ENCODE measurements at places on chromosomes 3 and 15. TPM values are rescaled to one million over a fixed set of nuclear protein-coding genes. Genes with fewer than 3 reads are reported as not detected.

The RTP1 gene
- total RNA-seq = not detected

DNA sequence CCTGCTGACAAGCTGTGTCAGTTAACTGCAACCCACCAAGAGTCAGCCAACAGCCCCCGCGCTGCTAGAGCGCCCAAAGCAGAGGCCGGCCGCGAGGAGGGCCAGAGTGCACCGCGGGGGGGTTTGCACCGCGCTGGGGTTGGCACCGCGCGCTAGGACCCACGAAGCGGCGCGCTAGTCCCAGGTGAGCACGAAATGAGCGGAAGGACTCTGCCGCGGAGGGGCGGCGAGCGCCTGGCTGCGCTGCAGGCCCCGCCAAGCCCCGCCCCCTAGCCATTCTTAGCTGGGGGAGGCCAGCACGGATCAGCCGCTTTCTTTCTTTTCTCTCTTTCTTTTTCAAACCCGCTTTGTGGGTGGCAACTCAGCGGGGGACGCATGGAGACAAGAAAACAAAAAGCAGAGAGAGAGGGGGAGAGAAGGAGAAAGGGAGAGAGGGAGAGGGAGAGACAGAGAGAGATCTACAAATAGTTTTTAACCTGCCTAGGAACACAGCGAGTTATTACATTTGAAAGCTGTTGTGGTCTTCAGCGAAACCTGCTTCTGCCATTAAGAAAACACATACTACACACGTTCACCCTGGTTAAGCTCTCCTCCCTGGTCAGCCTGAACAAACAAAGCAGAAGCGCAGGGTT is 6.9 kb upstream of the FOXB1 start:
- no peak overlapping the region for H3K4me3 ChIP-seq
- H3K4me1 ChIP-seq = peaks cover 6% of the 10 kb centered on the region
- peaks cover 100% of the 10 kb centered on the region for H3K27me3 ChIP-seq

The ADPRH gene
- total RNA-seq = 1.9 TPM

DNA sequence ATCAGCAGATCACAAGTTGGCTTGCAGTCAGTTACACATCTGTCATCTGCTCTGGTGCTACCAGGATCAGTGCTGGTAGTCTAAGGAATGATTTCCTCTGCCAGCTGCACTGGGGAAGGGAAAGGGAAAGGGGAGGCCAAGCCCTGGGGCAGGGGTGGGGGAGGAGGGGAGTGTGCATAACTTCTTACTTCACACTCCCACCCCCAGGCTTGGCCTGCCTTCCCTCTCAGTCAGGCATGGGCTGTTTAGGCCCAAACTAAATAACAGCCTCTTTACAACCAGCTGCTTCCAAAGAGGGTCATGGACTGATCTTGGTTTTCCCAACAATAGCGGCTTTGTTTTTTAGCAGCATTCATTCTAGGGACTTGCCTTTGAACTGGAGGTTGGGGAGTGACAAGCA is 86.1 kb upstream of the PSMD6 start:
- no peak overlapping the region for H3K4me3 ChIP-seq

GRCh38 chr3:171038342-171038741 is 11.8 kb upstream of the SLC2A2 start:
- H3K4me1 ChIP-seq = peaks cover 4% of the 10 kb centered on the region
- H3K27me3 ChIP-seq = peaks cover 14% of the 10 kb centered on the region
- H3K27ac ChIP-seq = no peak overlapping the region
- DNase-seq = no peak
- H3K4me3 ChIP-seq = no peak overlapping the region

GRCh38 chr3:56787258-56787775 is 14.4 kb downstream of the ARHGEF3 start:
- peaks cover 59% of the 10 kb centered on the region for H3K4me1 ChIP-seq
- H3K4me3 ChIP-seq = no peak overlapping the region
- no peaks in the 10 kb centered on the region for H3K36me3 ChIP-seq
- no peak for DNase-seq
- H3K27me3 ChIP-seq = no peaks in the 10 kb centered on the region

The SLITRK3 gene
- 0.81 TPM for total RNA-seq

- no peaks in the 10 kb centered on the region for H3K36me3 ChIP-seq
- H3K4me3 ChIP-seq = no peak overlapping the region
- no peak for DNase-seq
- H3K4me1 ChIP-seq = peaks cover 55% of the 10 kb centered on the region
Measured at GRCh38 chr15:95897651-95898050, 432.8 kb upstream of the NR2F2 start.

DNA sequence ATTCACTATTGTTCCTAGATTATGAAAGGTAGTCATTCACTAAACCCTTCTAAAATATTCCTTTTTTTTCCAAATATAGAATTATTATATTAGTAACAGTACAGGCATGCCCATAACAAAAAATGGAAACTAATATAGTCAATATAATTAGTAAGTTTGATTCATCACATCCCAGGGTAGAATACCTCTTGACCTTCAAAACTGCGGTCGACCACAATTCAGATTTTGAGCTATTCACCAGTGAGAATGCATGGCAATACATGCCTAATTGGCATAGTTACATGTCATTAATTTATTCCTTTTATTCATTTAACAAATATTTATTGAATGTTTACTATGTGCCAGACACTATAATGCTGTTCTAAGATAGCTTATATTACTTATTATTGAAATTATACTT is 98.0 kb downstream of the CHL1 start:
- H3K27me3 ChIP-seq = peaks cover 15% of the 10 kb centered on the region
- H3K4me3 ChIP-seq = no peak overlapping the region
- H3K27ac ChIP-seq = no peak overlapping the region
- no peak for DNase-seq
- H3K4me1 ChIP-seq = peaks cover 2% of the 10 kb centered on the region

- no peaks in the 10 kb centered on the region for H3K4me1 ChIP-seq
- H3K36me3 ChIP-seq = no peaks in the 10 kb centered on the region
- DNase-seq = no peak
- no peak overlapping the region for H3K27ac ChIP-seq
- no peak overlapping the region for H3K4me3 ChIP-seq
- H3K27me3 ChIP-seq = no peaks in the 10 kb centered on the region
Measured at GRCh38 chr15:64997066-64997465, 7.4 kb upstream of the SPG21 start.

DNA sequence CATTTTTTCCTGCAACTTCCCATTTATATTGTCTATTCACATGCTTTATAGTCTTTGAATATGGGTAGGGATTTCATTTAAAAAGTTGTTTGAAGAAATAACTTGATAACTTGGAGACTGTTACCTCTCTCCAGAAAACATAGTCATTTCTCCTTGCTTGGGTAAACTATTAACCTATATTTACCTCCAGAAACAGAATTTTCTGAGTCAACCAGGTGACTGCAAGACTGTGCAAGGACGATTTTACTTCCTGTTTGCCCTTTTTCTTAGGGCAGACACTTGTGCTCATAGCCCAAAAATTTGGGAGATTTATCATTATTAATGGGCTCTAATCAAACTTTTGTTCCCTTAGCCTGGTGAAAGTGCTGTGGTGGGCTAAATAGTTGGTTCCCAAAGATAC is 14.3 kb upstream of the MOBP start:
- H3K27ac ChIP-seq = no peak overlapping the region
- peaks cover 4% of the 10 kb centered on the region for H3K27me3 ChIP-seq
- no peaks in the 10 kb centered on the region for H3K36me3 ChIP-seq
- H3K4me1 ChIP-seq = peaks cover 5% of the 10 kb centered on the region
- H3K4me3 ChIP-seq = no peak overlapping the region
- DNase-seq = no peak

The C3orf70 gene
- 3.0 TPM for total RNA-seq

DNA sequence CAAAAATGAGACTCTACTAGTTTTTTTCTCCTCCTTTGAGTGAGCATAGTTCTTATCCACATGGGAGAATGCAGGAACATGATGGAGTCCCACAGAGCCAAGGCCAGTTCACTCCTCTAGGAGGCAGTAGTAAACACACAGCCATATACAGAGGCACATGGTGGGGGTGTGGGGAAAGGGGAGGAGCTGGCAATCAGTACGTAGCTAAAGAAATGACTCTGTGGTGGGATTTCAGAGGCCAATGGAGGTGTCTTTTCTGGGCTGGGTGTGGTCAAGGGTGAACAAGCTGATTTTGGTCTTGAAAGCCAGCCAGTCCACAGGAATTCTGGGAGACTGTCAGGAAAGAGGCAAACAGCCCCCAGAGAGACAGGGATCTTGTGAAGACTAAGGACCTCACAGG is 6.6 kb upstream of the RAB11A start:
- H3K27ac ChIP-seq = no peak overlapping the region

The SLC22A14 gene
- 0.20 TPM for total RNA-seq

The CFAP44 gene
- 11.5 TPM for total RNA-seq

DNA sequence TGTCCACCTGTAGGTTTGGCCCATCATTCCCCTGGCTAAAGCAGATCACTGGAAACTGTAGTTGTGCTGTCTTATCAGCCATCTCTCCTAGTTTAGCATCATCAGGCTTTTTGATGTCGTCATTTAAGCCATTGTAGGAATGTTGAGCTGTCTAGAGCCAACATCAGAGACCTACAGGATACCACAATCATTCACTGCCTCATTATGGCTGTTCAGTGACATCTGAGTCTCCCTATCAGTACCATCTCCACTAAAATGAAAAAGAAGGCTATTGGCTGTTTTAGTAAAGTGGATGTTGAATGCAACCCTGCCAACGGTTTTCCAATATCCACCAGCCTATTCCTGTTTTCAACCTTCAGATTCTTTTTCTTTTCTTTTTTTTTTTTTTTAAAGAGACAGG is 29.2 kb downstream of the RLBP1 start:
- H3K27ac ChIP-seq = no peak overlapping the region
- no peaks in the 10 kb centered on the region for H3K27me3 ChIP-seq
- peaks cover 17% of the 10 kb centered on the region for H3K36me3 ChIP-seq
- DNase-seq = no peak
- H3K4me1 ChIP-seq = peaks cover 5% of the 10 kb centered on the region

The GOLGA6L1 gene
- total RNA-seq = not detected

- no peak overlapping the region for H3K27ac ChIP-seq
- no peak overlapping the region for H3K4me3 ChIP-seq
- no peaks in the 10 kb centered on the region for H3K27me3 ChIP-seq
- H3K36me3 ChIP-seq = peaks cover 15% of the 10 kb centered on the region
- peaks cover 52% of the 10 kb centered on the region for H3K4me1 ChIP-seq
- DNase-seq = no peak
Measured at GRCh38 chr3:25468866-25469319, 40.8 kb downstream of the RARB start.

DNA sequence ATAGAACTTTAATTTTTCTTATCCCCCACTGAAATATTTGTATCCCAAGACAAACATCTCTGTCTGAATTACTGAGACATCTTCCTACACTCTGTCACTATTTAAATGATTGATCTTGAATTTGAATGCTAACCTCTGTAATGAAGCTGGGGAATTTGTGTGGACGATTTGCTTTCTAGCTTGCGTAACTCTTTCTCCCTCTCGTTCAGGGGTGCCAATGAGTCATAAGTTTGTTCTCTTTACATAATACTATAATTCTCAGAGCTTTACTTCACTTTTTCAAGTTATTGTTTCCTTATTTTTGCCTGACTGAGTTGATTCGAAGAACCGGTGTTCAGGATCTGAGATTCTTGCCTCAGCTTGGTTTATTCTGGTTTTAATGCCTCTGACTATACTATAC is 783.3 kb upstream of the CADM2 start:
- H3K36me3 ChIP-seq = no peaks in the 10 kb centered on the region
- DNase-seq = no peak
- H3K27me3 ChIP-seq = no peaks in the 10 kb centered on the region
- no peak overlapping the region for H3K4me3 ChIP-seq

DNA sequence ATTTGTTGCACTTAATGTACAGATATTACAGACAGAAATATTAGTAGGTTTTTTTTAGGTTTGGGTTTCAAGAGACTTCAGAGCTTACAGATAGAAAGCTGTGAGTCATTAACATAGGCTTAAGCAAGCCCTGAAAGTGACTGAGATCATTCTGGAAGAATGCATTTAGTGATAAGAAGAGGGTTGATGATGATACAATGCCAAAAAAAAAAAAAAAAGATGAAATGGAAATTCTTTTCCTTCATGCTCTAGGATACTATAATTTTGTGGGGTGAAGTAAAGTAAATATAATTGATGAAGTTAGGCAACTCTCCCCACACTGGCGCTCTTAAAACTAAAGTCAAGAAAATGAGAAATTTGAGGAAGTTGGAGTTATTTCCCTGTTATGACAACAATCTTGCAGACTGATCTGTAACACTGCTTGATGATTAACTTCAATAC is 169.4 kb upstream of the ZNF385D start:
- H3K36me3 ChIP-seq = no peaks in the 10 kb centered on the region
- H3K4me1 ChIP-seq = peaks cover 16% of the 10 kb centered on the region
- H3K27me3 ChIP-seq = no peaks in the 10 kb centered on the region

The NDN gene
- total RNA-seq = 84.8 TPM

DNA sequence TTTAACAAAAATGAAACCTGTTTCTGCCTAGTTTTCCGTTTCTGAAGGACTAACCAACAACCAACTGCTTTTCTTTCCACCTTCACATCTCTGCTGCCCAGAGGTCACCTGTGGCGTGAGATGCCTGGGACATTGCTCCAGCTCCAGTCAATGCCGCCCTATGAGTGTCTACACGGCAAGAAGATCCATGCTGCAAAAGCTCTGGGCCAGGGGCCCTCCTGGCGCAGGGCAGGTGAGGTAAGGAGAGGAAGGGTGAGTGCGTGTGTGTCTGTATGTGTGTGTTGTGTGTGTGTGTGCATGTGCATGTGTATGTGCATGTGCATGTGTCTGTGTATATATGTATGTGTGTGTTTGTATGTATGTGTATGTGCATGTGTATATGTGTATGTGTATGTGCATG is 131.4 kb downstream of the NSMCE3 start:
- no peak overlapping the region for H3K27ac ChIP-seq
- no peak for DNase-seq
- peaks cover 23% of the 10 kb centered on the region for H3K27me3 ChIP-seq
- H3K4me1 ChIP-seq = peaks cover 12% of the 10 kb centered on the region
- H3K36me3 ChIP-seq = no peaks in the 10 kb centered on the region

GRCh38 chr15:71290002-71290401 is 174.7 kb downstream of the THSD4 start:
- H3K36me3 ChIP-seq = peaks cover 14% of the 10 kb centered on the region
- peaks cover 16% of the 10 kb centered on the region for H3K4me1 ChIP-seq
- DNase-seq = no peak
- H3K27ac ChIP-seq = no peak overlapping the region

GRCh38 chr3:111767756-111768445 is 91.2 kb upstream of the PHLDB2 start:
- no peak for DNase-seq
- H3K27me3 ChIP-seq = no peaks in the 10 kb centered on the region
- H3K4me1 ChIP-seq = peaks cover 18% of the 10 kb centered on the region
- no peak overlapping the region for H3K27ac ChIP-seq

The KY gene
- total RNA-seq = not detected

The ADAMTS7 gene
- 98.7 TPM for total RNA-seq

DNA sequence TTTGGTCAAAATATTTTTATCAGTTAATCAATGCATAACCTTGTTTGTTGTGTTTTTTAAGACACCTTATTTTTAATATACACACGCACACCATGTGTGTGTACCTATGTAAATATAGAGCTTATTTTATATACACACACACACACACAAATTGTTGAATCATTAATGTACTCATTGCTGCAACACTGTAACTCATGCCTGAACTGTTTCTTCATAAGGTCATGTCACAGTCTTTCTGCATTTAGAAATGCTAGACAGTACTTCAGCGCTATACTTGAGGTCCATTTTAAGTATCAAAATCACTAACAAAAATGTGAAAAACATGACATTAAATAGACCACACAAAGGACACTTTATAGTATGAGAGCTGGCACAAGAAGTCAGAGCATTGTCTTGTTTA is 589.4 kb downstream of the SI start:
- DNase-seq = no peak
- no peak overlapping the region for H3K4me3 ChIP-seq
- H3K36me3 ChIP-seq = no peaks in the 10 kb centered on the region
- H3K27me3 ChIP-seq = no peaks in the 10 kb centered on the region
- no peak overlapping the region for H3K27ac ChIP-seq

- H3K27ac ChIP-seq = no peak overlapping the region
- no peaks in the 10 kb centered on the region for H3K4me1 ChIP-seq
- no peaks in the 10 kb centered on the region for H3K27me3 ChIP-seq
- DNase-seq = no peak
- no peaks in the 10 kb centered on the region for H3K36me3 ChIP-seq
- H3K4me3 ChIP-seq = no peak overlapping the region
Measured at GRCh38 chr3:66622756-66623457, 122.1 kb upstream of the LRIG1 start.
